Stimulated activated CD4-positive, alpha-beta T cell treated with anti-CD3 and anti-CD28 coated beads, Interleukin-15, amount 100 ng/mL, for 24 hours (primary cell): ENCODE measurements at places on chromosomes 11 and 22.

GRCh38 chr11:34330653-34331052 lies 27.2 kb downstream of the ABTB2 start:
- DNase-seq, result no peak

- no peak for DNase-seq
These were observed 232.2 kb downstream of the INSC start for GRCh38 chr11:15346907-15347306.

DNA sequence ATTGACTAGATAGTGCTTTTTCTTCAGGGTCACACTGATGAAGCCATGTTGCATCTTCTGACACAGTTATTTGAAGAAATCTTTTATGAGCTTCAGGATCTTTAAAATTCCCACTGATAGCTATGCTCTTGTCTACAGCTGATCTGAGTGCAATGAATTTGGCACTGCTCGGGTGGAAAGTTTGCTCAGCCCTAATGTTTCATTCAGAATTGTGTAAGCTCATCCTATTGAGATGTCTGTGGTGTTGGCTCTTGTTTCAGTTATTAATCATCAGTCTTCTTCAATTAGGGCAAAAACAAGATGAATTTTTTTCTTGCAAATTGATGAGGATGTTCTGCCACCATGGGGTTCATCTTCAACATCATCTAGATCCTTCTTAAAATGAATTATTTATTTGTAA lies 1387.0 kb upstream of the RAG2 start:
- DNase-seq, result no peak

DNA sequence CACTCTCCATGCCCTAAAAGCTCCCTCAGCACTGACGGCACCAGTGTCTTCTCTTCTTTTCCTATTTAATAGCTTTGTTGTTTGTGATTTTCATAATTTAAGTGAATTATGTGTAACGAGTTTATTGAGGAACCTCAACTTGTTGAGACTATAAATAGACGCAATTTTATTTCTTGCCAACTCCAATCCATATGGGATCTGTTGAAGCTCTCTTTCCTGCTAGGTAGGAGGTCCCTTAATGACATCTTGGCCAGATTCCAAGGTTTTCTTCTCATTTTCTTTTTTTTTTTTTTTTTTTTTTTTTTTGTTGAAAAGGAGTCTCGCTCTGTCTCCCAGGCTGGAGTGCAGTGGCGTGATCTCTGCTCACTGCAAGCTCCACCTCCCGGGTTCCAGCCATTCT lies 14.2 kb downstream of the RTL6 start:
- no peak for DNase-seq

DNA sequence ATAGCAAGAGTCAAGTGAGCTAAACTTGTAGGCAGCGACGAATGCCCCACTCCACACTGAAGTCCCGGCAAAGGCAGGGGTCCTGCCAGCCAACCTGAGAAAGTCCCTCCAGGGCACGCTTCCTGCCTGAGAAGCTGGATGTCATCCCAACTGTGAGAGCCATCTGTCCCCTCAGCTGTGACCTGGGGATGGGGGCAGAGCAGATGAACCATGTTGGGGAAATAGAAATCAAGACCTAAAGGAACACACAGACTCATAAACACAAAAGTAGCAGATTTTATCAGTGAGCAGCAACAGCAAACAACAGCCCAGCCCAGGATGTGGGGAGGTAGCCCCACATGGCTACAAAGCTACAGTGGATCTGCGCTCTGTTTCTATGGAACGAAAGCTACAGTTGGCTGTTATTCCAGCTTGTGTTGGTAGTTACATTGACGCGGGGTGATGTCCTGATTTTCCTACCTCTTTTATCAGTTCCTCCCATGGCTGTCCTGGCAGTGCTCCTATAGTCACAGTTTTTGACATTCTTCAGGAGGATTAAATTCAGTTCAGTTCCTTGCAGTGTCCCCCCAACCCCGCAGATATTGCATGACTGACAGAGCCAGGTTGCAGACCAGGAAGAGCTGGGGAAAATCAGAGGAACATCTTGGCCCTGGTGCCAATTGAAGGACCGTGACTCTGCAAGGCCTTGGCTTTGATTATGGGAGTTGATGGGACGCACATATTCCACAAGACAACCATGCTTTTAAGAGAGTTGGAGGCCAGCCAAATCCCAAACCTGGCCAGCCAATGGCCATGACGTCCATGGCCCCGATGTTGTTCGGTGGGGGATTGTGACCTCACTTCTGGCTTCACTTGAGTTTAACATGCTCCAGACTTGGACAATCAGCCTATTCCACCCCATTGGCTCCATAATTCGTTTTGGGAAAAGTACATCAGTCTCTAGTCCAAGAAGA lies 14.6 kb downstream of the MRGPRD start:
- DNase-seq, result no peak

- no peak for DNase-seq
These were observed 48.8 kb upstream of the PHF21B start for GRCh38 chr22:45058622-45058912.

DNA sequence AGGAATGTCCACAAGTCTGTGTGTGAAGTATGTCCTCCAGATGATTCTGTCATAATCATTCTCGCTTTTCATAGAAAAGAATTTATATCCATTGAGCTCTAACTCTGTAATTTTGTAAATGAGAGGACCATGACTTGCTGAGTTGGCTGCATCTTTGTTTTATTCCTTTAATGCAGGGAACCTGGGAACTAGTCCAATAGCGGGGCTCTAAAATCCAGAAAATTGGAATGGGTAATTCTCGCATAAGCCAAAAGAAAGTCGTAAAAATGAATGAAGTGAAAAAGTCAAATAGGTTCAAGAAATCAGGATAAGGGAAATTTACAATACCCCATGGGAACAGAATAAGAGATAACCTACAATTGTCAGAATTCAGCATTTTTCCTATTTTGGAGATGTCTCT lies 232.5 kb downstream of the RAB38 start:
- no peak for DNase-seq

DNA sequence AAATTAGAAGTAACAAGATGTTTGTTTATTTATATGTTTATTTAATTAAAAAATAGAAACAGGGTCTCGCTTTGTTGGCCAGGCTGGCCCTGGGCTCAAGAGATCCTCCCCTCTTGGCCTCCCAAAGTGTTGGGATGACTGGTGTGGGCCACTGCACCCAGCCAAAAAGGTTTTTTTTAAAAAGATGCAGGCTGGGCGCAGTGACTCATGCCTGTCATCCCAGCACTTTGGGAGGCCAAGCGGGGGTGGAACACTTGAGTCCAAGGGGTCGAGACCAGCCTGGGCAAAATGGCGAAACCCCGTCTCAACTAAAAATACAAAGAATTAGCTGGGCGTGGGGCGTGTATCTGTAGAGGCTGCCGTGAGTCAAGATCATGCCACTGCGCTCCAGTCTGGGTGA lies 13.4 kb downstream of the DRD4 start:
- no peak for DNase-seq

DNA sequence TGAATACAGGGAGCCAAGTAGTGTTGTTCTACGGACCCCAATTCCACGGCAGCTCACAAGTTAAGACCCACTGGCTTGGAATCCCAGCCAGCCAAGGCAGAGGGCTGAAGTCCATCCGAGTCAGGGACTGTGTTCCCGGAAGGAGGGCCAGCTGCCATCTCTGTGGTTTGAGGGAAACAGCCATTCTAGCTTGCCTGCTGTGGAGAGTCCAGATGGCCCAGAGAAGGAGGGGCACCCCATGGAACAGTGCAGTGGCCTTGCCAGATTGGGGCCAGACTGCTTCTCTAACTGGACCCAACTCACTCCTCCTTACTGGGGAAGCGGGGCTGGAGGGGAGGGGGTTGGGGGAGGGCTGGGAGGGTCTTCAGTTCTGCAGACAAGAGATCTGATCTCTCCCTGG lies 156.4 kb downstream of the FAM181B start:
- DNase-seq, result no peak

DNA sequence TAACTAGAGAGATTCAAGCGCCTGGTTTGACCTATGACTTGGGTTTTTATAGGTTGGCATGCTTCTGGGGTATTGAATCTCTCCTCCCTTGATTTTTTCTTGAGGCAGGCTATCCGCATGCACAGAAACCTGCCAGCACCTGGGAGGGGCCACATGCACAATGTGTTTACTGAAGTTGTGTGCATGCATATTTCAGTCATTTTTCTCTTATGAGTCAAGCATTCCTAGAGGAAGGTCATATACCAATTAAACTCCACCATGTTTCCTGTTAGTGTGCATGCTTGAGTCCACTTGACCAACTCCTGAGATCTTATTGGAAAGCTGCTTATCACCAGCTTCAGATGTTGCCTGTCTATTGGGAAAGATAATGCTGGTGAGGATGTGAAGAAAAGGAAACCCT lies 1718.4 kb downstream of the LRRC4C start:
- DNase-seq, result no peak

GRCh38 chr11:13076961-13077360 lies 67.8 kb downstream of the RASSF10 start:
- no peak for DNase-seq

GRCh38 chr22:42277232-42277753 lies 6.8 kb upstream of the TCF20 start:
- DNase-seq, result no peak

DNA sequence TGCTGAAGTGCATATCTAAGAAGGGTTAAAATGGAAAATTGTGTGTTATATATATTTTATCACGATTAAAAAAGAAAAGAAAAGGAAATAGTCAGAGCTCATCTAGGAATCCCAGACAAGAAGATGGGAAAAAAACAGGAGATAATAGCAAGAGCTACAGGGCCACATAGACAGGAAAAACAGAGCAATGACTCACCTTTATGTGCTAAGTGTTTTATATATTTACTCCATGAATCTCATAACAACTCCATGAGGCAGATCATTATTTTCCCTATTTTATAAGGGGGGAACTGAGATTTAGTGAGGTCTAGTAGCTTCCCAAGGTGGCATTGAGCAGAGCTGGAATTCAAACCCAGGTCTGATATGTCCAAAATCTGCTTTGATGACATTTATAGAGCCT lies 18.1 kb upstream of the ELF5 start:
- DNase-seq, result no peak

GRCh38 chr11:70212227-70212811 lies 9.2 kb downstream of the FADD start:
- DNase-seq, result no peak

DNA sequence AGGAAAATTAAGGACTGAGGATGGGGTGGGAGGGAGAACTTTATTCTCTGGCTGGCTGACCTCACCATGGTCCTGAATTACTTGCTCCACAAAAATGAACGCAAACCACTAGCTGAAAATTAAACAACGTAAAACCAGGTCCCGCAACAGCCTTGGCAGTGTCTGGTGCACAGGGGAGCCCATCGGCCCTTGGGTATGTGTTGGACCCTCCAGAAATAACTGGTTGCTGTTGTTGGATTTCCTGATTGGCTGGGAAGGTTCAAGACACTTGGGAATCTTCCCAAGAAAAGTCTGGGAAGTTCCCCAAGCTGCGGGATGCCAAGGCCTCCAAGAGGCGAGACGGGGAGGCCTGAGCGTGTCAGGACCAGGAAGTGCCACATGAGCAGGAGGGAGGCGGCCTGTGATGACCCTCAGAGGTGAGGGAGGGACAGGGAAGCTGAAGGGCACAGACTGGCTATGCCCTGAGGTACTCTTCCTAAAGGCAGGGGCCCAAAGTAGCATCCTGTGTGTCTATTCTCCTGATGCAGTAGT lies 10.4 kb upstream of the RASL10A start:
- DNase-seq, result no peak

- DNase-seq, result no peak
These were observed 12.3 kb upstream of the SYT7 start for GRCh38 chr11:61593151-61593550.

GRCh38 chr11:104467404-104467803 lies 303.5 kb upstream of the PDGFD start:
- no peak for DNase-seq

- DNase-seq, result peak; percentile 66
These were observed at the start of gene ZDHHC8 for GRCh38 chr22:20131597-20131858. TSS of gene ZDHHC8 (plus strand) at chr22:20131804. CDS start at chr22:20131948, 144 bp downstream.

- DNase-seq, result no peak
These were observed 108.7 kb upstream of the PITPNB start for GRCh38 chr22:28027453-28028448.

DNA sequence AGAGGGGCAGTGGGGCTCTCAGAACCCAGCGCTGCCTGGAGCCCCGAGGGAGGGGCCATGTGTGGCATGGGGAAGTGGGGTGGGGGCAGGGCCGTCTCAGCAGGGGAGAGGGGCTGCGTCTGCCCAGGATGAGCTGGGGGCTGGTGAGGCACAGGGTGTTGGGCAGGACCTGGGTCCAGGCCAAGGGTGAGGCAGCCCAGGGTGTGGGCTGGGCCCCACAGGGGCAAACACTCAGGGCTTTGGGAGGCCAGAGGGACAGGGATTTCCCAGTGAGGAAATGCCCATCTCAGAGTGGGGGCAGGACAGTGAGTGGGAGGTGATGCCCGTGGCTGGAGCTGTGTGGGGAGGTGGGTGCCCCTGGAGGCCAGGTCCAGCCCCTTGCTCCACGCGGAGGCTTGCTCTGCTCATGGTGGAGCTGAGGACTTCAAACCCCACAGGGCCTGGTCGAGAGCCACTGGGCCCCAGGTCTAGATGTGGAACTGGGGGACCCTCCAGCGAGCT lies 5.4 kb downstream of the PLXNB2 start:
- DNase-seq, result no peak
